ENCODE measurements at places on chromosomes 12 and 14. TPM values are rescaled to one million over a fixed set of nuclear protein-coding genes. Genes with fewer than 3 reads are reported as not detected.

The SYCP3 gene
- total RNA-seq = not detected

DNA sequence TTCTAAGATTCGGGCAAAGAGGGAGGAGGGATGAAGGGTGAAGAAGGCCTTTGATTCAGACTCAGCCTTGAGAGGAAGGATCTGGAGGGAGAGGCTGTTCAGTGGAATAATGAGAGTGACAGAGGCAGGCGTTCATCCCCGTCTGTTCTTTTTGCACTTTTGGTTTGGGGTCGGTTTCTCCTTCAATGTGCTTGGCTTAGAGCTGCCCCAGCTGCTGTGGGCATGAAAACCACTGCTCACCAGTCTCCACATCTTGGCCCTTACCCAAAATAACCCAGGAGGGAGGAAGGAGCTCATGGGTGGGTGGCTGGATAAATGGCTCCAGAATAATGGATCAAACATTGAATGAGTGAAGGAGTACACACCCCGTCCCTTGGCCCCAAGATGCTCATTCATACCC, 261.7 kb upstream of the FKBP4 start:
- no peak for DNase-seq

- DNase-seq = no peak
These were observed 493.2 kb upstream of the GARIN6 start for GRCh38 chr12:99154216-99154982.

The ENDOU gene
- total RNA-seq = not detected

DNA sequence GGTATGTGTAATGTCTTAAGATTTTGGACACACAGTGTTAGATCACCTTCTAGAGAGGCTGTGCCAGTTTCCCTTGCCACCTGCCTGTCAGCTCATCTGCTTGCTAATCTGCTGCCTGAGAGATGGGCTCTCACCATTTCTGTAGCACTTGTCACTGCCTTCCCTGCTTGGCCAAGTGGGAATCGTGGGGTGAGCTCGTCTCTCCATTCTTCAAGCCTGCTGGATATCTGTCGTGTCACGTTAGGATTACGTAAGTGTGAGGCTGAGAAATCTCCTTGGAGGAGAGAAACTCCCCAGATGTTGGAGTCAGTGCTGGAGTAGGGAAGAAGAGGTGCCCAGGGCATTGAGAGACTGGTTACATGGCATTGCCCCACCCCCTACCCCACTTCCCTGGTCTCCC, 8.6 kb upstream of the RPH3A start:
- DNase-seq = no peak

The RIPK3 gene
- 2.6 TPM for total RNA-seq

- DNase-seq = no peak
These were observed 774 bp upstream of the WDR20 start for GRCh38 chr14:102138961-102139285.

The GLS2 gene
- 0.58 TPM for total RNA-seq

The IL22 gene
- not detected for total RNA-seq

DNA sequence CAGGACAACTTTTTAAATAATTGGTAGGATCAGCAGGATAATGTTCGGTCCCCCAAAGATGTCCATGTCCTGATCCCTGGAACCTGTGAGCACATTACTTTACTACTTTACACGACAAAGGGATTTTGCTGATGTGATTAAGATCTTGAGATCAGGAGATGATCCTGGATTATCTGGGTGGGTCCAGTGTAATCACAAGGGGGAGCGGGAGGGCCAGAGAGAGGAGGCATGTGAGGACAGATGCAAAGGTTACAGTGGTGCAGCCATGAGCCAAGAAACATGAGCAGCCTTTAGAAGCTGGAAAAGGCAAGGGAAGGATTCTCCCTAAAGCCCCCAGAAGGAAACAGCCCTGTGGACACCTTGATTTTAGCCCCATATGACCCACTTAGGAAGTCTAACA, 33.1 kb downstream of the KCNK10 start:
- no peak for DNase-seq

The AJUBA gene
- 46.5 TPM for total RNA-seq

DNA sequence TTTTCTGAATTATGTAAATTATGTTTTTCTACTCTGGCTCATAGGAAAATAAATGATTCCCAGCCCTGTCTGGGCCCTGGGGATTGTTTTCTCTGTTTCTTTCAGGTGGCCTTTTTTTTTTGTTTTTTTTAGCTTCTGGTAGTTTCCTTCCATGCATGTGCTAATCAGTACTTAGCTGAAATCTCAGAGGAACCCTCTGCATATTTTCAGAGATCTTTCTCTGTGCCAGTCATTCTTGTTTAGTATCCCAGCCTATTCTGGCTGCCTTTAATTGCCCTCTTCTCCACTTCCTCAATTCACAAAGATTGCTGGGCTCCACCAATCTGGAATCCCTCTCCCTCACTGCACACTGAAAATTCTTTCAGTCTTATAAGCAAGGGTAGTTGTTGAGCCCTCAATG, 46.9 kb downstream of the CNOT2 start:
- DNase-seq = no peak
